Stimulated activated CD4-positive, alpha-beta T cell treated with anti-CD3 and anti-CD28 coated beads, Interleukin-2, amount 100 ng/mL, for 24 hours (primary cell): ENCODE measurements at places on chromosomes 6 and 20.

DNA sequence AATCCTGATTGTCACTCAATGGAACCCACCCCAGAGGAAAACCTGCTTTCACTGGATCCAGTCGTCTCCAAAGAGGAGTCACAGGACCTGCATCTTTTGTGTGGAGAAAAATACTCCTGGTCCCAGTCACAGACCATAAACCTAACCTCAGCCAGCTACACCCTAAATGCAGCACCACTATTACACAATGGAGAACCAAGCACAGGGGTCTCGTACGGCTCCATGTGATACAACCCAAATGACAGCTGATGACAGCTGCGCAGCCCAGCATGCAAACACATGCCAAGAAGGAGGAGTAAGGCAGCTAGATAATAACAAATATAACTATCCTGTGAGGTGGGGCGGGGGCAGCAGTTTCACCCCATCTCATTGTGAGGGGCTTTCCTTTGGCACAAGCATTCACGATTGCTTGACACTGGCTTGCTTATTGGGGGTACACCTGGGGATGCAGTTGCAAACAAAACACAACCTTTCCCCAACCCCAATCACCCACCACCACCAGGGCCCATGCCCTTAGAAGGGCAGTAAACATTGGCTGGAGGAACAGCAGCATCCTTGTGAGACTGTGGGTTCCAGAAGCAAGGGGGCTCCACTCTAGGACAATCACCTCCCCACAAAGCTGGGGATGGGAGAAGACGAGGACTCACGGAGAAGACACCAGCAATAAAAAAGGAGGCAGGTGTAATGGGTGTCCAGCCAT, 51.5 kb downstream of the TRERF1 start:
- no peak for DNase-seq

DNA sequence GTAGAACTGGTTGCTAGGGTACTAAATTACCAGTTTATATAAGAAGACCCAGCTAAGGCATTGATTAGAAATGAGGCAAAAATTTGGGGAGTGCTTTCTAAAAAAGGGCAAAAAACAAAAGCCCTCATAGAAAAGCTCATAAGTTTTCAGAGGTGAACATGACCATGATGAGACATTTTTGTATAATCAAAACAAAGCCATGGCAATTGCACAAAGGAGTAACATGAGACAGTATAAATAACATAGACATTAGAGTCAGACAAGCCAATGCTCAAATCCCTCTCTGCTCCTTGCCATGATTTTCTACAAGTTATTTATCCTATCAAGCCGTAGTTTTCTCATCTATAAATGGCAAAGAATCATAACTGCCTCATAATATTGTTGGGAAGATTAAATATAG, 112.2 kb upstream of the ADTRP start:
- DNase-seq: no peak

DNA sequence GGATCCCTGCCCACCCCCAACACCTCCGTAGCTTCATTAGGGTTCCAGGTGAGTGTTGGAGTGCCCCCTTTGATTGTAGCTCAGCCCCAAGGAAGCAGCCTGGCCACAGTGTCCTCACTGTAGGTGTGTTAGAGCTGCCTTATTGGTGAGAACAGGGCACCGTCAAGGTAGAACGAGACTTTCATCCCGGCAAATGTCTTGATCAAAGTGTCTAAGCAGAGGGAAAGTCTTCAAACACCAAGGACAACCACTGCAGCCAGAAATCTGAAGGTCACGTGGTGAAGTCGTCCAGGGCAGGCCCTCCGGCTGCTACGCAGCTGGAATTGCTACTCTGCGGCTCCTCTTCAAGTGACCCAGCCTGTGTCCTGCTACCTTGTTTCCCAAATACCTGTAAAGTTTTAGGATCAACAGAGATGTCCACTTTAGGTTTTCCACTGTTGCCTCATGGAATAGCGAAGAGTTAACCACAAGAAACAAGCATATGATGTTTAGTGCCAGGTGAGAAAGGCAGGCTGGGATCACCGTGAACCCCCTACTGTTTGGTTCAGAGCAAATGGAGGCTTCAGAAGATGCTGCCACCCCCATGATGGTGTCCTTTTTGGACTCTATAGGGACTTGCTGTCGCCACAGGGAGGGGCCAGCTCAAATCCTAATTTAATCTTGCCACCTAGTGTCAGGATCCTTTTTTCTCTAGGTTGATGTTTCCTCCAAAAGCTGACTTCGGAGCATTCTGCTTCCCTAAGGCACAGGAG, 1.7 kb upstream of the DLL1 start:
- DNase-seq: no peak

DNA sequence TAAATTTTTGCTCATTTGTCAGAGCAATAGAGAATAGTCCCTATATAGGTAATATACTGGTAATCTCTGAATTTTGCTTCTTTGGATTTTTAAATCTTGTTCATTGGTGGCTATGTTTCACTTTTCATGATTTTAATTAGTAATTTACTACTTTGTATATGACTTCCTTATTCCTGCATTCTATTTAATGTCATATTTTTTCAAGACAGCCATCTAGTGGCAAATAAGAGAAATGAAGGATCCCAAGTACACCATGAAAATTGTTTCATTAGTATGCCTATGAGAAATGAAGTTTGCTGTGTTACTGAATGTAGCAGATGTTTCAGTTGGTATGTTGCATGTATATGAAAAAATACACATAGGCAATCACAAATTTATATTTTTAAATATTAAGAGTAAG, 82.4 kb downstream of the ZNF292 start:
- no peak for DNase-seq

DNA sequence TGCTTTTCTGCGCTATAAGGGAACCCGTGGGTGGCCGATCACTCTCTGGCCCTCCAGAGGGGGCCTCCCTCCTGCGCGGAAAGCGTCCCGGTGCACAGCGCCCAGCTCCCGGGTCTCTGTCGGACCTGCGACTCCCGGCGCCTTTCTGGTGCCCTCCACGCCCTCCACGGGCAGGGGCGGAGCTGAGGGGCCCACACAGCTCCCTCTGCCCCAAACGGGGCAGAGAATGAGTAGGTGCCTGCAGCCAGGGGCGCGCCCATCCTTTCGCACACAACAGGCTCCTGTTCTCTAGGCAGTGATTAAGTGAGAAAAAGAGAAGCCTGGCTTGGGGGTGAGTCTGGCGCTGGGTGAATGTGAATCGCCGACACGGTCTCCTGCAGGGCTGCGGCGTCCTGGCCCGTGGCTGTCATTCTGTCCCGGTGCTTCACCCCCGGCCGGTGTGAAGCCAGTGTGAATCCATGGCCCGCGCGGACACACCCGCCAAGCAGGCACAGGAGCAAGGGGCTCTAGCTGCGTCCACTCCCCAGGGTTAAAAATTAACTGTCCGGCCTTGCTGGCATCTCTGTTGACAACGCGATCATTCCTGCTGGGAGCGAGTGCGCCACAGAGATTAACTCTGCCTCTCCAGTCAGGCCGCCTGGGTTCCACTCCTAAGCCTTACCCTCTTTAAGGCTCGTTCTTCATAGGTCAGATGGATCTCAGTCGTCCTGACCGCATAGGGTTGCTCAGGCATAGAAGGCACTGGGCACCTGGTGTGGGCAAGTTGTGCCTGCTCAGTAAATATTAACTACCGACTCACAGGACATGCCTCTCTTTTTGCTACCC, 88.8 kb downstream of the PCSK2 start:
- no peak for DNase-seq

DNA sequence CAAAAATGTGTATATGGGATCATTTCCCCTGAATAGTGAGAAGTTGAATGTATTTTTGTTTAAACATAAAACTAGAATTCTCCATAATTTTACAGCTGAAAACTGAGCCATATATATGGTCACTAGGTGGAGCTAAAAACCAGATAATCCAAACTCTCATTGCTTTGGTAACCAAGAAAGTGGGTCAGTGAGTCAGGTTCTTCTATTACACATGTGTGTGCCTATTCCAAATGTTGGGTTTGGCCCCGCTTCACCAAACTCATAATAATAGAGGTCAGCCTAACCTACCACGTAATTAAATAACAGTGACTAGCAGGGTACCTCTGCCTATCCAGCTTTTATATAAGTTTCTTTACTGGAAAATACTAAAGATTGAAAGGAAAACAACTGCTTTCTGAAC, 19.3 kb upstream of the RNGTT start:
- peak; percentile 21 for DNase-seq

GRCh38 chr6:169292338-169293124, 38.9 kb upstream of the THBS2 start:
- no peak for DNase-seq

- DNase-seq: no peak
These were observed 32.3 kb downstream of the SNX5 start for GRCh38 chr20:17936286-17936760.

GRCh38 chr6:76516924-76517323, 444.5 kb upstream of the IMPG1 start:
- no peak for DNase-seq

DNA sequence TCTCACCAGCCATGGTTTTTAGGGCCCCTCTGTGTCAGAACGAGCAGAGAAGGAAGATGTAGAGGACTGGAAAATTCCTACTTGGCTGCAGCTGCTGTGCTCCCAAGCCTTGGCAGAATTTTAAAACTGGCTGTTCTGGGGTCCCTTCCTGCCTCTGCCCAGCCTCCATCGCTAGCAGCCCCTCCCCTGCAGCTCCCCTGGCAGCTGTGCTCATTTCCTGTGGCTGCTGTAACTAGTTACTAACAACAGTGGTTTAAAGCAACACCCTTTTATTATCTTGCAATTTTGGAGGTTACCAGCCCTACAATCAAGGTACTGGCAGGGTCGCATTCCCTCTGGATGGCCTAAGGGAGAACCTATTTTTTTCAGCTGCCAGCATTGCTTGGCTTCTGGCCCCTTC, 3.7 kb upstream of the CST11 start:
- DNase-seq: no peak

DNA sequence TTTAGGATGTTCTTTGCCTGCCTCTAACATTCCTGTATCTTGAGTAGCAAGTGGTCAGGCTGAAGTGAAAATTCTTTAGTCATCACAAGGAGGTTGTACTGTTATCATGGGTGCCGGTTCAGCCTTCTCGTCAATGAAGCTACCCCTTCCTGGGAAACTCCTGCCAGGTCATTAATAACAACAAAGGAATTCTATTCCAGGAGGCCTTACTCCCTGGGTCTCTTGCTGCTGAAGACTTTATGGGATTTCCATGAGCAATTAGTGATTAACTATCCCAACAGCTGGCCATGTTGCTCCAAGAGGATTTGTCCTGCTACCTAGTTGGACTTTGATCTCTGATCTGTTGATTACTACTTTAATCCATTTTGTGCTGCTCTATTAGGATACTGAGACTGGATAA, 62.7 kb upstream of the ELOVL5 start:
- no peak for DNase-seq

DNA sequence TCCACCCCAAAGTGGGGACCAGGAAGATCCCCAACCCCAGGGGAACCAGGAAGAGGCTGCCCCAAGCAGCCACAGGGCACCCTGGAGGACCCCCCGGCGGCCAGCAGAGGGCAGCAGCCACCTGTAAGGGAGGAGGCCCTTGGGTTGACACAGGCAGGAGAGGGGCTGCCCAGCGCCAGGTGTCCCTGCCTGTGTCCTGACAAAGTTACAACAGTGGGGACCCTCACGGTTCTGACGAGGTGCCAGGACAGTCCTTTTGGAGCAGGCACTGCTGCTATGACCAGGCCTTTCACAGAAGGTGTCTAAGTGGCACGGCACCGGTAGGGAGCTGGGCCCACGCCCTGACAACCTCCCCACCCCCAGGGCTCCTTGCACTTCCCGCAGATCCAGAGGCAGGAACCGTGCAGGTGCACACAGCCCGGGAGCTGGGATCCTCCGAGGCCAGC, 176.7 kb downstream of the BMP7 start:
- peak; percentile 60 for DNase-seq

- no peak for DNase-seq
These were observed 70.7 kb downstream of the SLX4IP start for GRCh38 chr20:10505827-10506226.
